WTC11 (cell line): ENCODE measurements at places on chromosomes 4 and X. TPM values are rescaled to one million over a fixed set of nuclear protein-coding genes. Genes with fewer than 3 reads are reported as not detected.

SLC9B1 gene
- 0.34 to 1.4 TPM (median 0.59 TPM) in 3 replicates for total RNA-seq

CNGA2 gene
- not detected in 3 replicates for total RNA-seq

ARHGAP36 gene
- total RNA-seq: 0.09 to 0.52 TPM (median 0.21 TPM) in 3 replicates

NKX6-1 gene
- 0.09 to 0.14 TPM (median 0.09 TPM) in 3 replicates for total RNA-seq

MID2 gene
- total RNA-seq: 3.1 to 6.4 TPM (median 3.3 TPM) in 3 replicates

MFAP3L gene
- total RNA-seq: 12.1 to 31.3 TPM (median 16.4 TPM) in 3 replicates

HERC6 gene
- 4.1 to 6.7 TPM (median 6.1 TPM) in 3 replicates for total RNA-seq

BST1 gene
- 1.1 to 1.9 TPM (median 1.4 TPM) in 3 replicates for total RNA-seq

DNA sequence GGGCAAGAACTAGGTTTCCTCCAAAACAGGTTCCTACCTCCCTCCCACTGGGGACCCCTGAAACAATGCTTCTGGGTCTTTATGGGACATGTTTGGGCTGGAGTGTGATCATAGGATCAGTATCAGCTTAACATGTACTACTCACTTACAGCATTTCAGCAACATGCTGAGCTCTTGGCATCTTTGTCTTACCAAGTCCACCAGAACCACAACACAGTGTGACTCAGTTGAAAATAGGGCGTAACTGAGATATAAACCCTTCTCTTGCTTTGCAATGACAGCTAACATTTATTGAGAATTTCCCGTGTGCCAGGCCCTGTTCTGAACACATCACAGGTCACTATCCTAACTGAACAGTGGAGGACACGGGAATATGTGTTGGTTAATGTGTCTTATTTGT lies 218.5 kb upstream of the LNX1 start:
- DNase-seq: no peak

- DNase-seq: no peak
Observed at GRCh38 chrX:109770780-109771179, 37.7 kb upstream of the ACSL4 start.

- peak; percentile 26 for DNase-seq
Observed at GRCh38 chr4:56668267-56668666, 12.8 kb downstream of the HOPX start.

DNA sequence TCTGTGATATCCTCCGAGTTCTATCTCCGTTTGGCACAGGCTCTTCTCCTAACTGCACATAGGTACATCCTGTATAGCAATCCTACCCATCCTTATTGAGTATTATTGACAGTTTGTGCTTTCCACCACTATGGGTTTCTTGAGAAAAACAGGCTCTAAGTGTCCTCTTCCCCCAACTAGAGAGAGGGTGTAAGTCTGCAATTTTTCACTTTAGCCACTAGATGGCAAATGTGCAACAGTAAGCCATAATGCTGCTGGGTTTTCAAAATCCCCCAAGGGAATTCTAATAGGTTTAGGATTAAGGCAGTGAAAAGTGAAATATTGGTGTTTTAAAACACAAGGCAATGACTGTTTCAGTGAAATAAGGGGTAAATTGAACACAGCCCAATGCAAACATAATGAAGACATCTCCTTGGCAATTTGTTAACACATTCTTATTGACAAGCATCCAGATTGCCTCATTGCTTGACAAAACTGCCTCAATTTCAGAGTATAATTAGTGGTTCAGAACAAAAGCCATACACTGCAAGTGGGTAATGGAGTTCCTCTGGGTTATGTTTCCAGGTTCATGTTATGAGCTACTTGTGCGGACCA lies 239.0 kb upstream of the HTR2C start:
- DNase-seq: no peak

- DNase-seq: no peak
Observed at GRCh38 chrX:11244636-11245035, 48.6 kb upstream of the AMELX start.

DNA sequence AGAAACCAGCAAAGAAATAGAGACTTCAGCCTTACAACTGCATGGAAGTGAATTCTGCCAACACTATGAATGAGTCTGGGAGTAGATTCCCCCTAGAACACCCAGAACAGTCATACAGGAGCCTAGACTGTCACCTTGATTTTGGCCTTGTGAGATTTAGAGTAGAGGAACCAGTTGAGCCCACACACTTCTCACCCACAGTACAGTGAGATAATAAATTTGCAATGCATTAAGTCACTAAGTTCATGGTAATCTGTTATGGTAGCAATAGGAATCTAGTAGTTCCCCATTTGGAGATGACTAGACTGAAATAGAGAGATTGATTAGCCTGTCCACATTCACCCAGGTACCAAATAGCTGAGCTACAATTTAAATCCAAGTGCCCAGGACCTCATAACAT lies 59.0 kb downstream of the FAM13A start:
- no peak for DNase-seq

DNA sequence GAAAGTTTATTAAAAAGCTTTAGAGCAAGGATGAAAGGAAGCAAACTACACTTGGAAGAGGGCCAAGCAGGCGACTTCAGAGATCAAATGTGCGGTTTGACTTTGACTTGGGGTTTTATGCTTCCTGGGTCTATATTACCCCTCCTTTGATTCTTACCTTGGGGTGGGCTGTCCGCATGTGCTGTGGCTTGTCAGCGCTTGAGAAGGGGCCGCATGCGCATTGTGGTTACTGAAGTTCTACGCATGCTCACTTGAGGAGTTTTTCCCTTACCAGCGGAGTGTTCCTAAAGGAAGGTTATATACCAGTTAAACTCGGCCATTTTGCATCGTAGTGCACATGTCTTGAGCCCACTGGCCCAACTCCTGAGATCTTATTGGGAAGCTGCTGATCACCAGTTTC lies 9.9 kb downstream of the ZNF157 start:
- DNase-seq: no peak

GRCh38 chr4:153661215-153661822 lies 22.8 kb upstream of the TLR2 start:
- no peak for DNase-seq

DNA sequence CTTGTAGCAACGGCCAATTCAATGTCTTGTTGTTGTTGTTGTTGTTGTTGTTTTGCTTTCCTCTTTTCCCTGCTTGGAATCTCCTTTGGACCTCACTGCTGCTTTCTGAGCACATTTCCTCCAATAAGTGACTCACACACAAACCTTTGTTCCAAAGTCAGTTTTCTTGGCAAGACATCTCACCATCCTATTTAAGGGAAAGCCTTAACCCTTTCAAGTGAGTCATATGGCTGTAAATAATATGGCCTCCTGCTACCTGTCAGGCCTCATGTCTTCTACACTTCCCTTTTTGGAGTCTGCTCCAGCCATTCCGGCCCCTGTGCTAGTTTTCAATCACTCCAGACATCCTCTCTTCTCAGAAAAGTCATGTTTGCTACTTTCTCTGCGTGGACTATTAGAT lies 79.5 kb upstream of the MAGEB10 start:
- no peak for DNase-seq

DNA sequence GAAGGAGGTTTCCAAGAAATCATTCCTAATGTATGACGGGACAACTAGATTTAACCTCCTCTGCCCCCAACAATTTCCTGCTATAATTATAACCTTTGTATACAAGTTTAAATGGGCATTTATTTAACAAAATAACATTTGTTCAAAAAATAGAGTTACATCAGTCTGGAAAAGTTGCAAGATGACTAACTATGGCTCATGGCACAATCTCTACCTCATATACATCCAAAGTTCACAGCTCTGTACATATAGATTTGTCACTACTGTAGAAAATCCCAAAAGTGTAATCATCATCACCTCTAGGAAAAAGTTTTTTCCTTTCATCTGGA lies 3.8 kb upstream of the RPS6KA3 start:
- DNase-seq: no peak

- no peak for DNase-seq
Observed at GRCh38 chrX:39842281-39842973, 255.3 kb downstream of the BCOR start.

GRCh38 chr4:142656178-142656577 lies 189.9 kb downstream of the INPP4B start:
- DNase-seq: peak; percentile 15

- no peak for DNase-seq
Observed at GRCh38 chrX:43958529-43958928, 14.7 kb downstream of the NDP start.

GRCh38 chrX:72367516-72367915 lies 61.8 kb upstream of the CITED1 start:
- DNase-seq: no peak

DNA sequence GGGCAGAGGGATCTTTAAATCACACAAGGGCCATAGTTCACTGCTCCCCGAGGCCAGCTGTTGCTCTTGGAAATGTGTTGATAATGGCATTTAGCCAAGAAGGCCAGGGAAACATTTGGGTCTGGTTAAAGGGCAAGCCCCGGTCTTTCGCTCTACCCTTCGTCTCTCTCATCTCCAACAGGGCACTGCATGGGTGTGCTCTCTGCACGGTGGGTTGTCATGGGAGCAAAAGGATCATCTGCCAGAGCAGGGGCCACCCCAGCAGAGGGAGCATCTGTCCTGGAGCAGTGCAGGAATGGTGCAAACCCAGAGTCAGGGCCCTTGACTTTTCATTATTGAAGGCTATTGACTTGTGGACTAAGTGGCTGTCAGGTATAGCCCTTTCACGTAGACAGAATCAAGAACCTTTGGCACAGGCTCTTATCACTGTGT lies 22.7 kb upstream of the PGRMC2 start:
- DNase-seq: no peak

- no peak for DNase-seq
Observed at GRCh38 chrX:19130628-19131027, 8.4 kb upstream of the ADGRG2 start.

- DNase-seq: no peak
Observed at GRCh38 chr4:145626623-145626982, 7.4 kb downstream of the MMAA start.

GRCh38 chr4:128347930-128348660 lies 60.5 kb upstream of the PGRMC2 start:
- DNase-seq: no peak

DNA sequence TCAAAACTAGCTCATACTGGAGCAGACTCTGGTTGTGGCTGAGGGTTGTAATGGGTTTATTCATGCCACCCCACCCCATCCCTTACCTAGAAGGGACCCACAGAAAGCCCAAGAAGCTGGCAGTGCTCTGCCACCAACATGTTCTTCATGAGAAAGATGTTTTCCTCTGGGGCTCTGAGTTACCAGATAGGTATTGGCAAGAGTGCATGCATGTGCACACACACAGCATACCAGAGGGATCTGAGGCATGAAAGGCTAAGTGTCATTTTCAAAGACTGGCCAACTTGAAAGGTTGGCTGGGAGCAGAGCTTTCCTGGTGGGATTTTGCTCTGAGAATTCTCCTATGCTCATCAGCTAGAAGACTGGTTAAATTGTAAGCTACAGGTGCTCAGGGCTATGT lies 65.2 kb downstream of the PHOX2B start:
- DNase-seq: no peak

- peak; percentile 11 for DNase-seq
Observed at GRCh38 chrX:113828470-113828869, 755.4 kb upstream of the HTR2C start.

- no peak for DNase-seq
Observed at GRCh38 chrX:39762266-39762841, 335.4 kb downstream of the BCOR start.

DNA sequence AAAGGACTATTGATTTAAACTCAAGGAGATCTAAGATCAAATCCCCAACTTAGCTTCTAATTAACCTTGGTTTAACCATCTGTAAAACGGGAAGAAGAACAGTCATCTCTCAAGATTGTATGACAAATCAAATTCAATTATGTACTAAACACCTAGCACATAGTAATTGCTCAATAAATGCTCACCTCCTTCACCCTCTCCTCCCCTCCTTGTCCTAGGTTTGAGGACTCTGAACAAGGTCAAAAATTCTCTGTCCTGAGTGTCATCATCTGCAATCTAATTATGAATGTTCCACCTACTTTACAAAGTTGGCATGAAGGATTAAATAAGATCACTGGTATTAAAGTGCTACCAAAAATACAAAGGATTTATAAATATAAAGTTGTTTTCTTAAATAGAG lies 320.1 kb upstream of the PPARGC1A start:
- DNase-seq: no peak

DNA sequence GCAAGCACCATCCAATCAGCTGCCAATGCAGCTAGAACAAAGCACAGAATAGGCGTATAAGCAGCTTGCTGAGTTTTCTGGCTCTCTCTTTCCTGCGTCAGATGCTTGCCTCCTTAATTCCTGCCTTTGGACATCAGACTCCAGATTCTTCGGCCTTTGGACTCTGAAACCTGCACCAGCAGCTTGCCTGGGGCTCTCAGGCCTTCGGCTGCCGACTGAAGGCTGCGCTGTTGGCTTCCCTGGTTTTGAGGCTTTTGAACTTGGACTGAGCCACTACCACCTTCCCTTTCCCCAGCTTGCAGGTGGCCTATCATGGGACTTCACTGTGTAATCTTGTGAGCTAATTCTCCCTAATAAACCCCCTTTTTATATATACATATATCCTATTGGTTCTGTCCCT lies 6.1 kb downstream of the TMEM192 start:
- no peak for DNase-seq

DNA sequence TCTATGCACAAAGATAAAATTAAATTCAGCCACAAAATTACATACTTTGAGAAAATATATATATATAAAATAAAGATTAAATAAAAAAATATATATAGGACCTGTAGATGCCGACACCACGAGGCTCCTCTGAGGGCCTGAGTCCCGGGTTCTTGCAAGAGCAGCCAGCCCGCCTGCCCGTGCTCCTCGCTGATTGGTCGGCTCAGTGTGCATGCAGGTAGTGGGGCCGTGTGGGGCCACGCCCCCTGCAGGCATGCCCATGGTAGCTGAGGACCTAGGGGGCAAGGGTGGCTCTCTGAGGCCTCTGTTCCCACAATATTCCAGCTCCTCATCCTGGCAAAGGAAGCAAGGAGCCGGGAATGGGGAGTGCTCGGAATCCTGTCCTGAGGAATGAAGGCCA lies 80.5 kb upstream of the AMELX start:
- peak; percentile 13 for DNase-seq

DNA sequence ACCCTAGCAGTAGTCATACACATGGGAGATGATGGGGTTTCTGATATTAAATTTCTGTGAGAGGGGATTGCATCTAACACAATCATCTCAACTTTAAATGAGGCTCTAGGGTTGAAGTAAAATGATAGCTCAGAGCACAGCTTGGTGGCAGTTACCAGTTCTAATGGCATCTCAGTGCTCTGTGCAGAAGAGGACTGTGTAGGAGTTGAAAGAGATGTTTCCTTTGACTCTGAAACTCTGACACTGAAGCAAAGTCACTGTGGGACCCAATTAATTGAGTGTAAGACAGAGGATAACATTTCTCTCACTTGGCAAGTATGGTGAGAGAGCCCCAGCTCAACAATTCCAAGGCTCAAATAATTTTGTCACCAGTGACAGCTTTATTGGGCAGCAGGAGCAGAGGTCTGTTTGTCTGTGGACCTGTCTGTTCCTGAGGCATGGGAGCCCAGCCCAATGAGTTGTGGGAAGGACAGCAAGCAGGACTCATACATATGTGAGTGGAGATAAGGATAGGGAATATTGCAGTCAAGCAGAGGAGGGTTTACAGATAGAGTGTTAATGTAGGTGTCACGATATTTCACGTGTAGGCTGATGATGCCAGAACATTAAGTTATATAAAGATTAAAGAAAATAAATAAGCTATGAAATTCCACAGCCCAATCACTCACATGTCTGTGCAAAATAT lies 76.7 kb upstream of the NAF1 start:
- DNase-seq: no peak

GRCh38 chrX:116694046-116694445 lies 231.3 kb upstream of the CT83 start:
- no peak for DNase-seq

GRCh38 chrX:25941087-25941486 lies 197.1 kb upstream of the MAGEB18 start:
- no peak for DNase-seq
